ENCODE measurements at places on chromosomes 4 and X.

- DNase-seq = no peak
Measured at GRCh38 chr4:140255467-140255866, 101.5 kb upstream of the MAML3 start.

DNA sequence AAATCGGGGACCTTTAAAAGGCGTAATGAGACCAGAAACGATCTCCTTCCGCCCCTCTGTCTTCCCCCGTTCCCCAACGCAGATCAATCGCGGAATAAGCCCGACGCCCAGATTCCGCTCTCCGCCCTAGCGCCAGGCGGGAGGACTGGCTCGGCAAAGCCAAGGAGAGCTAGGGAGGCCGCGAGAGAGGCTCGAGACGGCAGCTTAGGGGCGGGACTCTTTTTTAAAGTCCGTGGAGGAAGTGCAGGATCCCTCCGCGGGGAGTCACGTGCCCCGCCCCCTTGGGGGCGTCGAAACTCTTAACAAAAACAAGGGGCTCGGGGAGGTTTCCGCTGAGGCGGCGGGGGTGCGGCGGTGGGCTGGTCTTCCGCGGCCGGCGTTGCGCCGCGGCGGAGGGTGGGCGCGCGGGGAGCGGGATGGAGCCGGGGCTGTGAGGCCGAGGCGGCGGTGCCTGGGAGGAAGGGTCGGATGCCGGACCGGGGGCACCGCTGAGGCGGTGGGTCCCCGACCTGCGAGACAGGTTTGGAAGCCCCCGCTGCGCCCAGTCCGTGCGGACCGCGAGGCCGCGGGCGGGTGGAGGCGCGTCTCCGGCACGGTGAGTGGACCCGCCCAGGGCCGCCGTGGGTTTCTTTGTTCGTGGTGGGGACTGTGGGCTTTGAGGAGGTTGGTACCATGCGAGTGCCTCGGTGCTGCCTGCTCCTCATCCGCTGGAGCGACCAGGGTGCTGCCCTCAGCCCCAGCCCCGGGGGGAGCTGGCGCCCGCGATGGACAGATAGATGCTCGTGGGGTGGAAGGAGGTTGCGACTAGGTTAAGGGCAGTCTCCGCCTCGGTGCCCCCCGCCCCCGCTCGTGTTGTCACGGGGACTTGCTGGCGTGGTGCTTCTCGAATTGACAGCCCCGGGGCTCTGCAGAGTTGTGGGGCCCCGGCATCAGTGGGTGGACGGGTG is at the start of gene CCNG2:
Gene CCNG2, plus strand, starts transcription at position 296 of the 947 bp plus-strand sequence. CDS start 1,326 bp downstream, outside the sequence.
- DNase-seq = peak; percentile 70

DNA sequence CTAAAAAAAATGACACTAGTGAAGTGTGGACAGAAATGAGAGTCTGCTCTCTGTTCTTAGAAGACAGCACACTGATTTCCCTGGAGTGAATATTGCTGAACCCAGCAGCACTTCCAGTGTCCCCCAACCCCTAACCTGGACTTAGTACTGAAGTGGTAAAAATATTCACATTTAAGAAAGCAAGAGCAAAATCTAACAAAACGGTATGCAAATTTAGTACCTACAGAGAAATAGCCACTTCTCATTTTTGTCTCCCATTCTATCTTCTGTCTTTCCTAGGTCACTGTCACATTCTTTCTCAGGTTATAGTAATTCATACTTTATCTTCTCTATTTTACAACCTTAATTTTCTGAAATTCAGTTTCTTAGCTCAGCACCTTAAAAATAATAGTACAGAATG is 274.7 kb downstream of the CFAP299 start:
- no peak for DNase-seq

DNA sequence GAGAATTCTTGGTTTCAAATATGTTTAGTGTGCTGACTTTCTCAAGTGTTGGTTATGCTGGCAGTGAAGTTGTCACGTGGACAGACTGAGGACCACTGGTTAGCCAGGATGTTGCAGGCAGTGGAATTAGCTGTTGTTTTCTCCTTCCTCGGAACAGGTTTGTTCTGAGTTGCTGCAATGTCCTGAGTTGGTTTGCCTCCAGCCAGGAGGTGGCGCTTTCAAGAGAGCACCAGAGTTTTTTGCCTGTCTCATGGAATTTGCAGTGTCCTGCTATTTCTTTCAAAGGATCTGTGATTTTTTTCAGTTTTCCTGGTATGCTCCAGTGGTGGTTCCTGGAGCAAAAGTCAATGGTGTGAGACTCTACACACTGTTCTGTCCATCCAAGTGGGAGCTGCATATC is 158.1 kb upstream of the CXorf66 start:
- DNase-seq = no peak

DNA sequence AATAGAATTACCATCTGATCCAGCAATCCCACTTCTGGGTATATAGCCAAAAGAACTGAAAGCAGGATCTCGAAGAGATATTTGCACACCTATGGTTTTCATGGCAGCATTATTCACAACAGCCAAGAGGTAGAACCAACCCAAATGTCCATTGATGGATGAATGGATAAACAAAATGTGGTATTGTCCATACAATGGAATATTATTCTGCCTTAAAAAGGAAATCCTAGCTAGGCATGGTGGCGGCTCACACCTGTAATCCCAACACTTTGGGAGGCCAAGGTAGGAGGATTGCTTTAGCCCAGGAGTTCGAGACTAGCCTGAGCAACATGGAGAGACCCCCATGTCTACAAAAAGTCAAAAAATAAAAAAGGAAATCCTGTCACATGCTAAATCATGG is 27.3 kb downstream of the SAT1 start:
- no peak for DNase-seq

DNA sequence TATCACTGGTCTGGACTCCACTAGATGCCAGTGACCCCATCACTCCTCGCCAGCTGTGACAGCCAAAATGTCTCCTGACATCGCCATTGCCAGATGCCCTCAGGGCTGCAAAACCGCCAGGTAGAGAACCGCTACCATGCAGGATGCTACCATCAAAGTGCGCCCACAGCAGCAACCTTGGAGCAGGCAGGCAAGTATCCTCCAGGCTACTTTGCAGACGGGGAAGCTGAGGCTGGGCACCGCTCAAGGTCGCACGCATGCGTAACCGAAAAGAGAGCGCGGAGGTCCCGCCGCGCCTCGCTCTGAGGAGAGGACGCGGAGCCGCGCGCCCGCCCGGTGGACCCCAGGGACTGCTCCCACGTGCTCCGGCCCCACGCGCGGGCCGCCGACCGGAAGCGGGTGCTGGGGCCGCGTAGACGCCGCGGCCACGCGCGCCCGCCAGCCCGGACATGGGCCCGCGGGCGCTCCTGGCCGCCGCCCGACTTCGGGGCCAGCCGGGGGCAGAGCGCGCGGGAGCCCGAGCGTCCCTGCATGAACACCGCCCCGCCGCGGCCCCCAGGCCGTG is at the start of gene STS:
Gene STS, plus strand, starts transcription at position 300 of the 565 bp plus-strand sequence. CDS start 105,488 bp downstream, outside the sequence.
- DNase-seq = no peak

- no peak for DNase-seq
Measured at GRCh38 chr4:58050439-58050838, 940.3 kb upstream of the IGFBP7 start.

GRCh38 chrX:130631011-130631410 is 229.2 kb downstream of the RBMX2 start:
- DNase-seq = no peak

- DNase-seq = no peak
Measured at GRCh38 chr4:187289371-187289770, 565.7 kb upstream of the FAT1 start.

- no peak for DNase-seq
Measured at GRCh38 chr4:119206178-119206577, 6.3 kb upstream of the USP53 start.

- DNase-seq = no peak
Measured at GRCh38 chr4:140707325-140707724, 48.9 kb downstream of the TBC1D9 start.

DNA sequence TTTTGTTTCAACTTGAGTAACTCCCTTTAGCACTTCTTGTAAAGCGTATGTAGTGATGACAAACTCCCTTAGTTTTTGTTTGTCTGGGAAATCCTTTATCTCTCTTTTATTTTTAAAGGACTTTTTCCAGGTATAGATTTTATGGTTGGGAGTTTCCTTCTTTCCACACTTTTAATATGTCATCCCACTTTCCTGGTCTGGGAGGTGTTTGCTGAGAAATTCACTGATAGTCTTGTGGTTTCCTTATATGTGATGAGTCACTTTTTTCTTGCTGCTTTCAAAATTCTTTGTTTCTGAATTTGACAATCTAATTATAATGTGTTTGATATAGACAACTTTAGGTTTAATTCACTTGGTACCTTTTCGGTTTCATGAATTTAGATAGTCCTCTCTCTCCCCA is 353.9 kb downstream of the GPAT3 start:
- DNase-seq = no peak

- DNase-seq = no peak
Measured at GRCh38 chr4:186205156-186205555, 13.8 kb downstream of the CYP4V2 start.

GRCh38 chr4:32334759-32335158 is 1614.6 kb downstream of the PCDH7 start:
- DNase-seq = no peak

- DNase-seq = no peak
Measured at GRCh38 chrX:13024986-13025385, 19.4 kb downstream of the FAM9C start.

DNA sequence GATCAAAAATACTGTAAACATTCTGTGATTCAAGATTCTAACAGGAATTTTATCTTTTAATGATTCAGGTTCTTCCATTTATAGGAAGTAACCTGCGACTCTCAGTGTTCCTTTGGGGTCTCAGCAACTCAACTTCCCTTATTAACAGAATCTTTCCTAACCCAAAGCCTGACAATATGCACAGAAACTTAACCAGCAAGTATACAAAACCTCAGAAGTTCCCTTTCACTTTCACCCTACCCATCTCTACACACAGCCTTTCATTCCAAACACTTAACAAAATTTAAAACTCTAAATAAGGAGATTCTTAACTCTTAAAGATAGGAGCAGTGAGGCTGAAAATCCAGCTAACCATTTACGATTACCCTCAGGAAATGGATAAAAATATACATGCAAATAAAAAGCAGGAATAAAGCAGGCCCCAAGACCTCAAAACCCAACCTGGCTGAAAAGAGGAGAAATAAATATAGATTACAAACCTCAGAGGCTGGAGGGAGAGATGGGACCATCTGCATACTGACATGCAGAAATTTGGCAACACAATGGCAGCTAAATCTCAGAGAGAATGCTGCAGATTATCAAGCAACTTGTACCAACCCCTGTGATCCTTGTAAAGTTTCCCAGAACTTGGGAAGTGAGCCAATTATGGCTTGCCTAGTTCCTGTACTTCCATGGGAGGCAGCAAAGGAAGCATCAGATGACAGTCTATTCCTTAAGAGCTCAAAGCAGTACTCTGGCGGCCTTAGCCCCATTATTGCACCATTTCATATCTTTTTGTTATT is 101.0 kb downstream of the ATP11C start:
- no peak for DNase-seq

DNA sequence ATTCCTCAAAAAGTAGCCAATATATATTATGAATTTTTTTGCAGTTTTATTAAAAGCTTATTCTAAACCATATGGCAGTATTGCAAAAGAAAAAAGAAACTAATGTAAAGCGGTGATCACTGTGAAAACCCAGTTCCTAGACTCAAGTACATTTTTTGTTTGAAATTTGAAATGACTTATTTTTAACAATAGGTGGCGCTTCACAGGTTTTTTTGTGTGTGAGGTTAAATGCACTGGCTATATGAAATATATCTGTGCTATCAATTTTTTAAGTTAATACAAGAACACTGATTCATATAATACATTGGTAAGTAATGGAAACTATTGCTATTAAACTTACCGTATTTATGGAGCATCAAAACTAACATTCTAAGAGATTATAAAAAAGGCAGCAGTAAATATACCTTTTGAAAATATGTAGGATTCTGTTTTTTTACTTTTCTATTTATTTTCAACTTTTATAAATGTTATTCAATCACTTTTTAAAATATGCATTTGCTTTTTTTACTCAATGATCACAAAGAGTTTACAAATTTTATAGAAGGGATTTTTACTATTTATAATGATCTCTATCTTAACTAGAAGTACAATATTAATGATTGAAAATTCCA is 5.6 kb upstream of the SPRY1 start:
- no peak for DNase-seq

GRCh38 chr4:15638418-15638817 is 16.7 kb downstream of the FBXL5 start:
- DNase-seq = no peak

DNA sequence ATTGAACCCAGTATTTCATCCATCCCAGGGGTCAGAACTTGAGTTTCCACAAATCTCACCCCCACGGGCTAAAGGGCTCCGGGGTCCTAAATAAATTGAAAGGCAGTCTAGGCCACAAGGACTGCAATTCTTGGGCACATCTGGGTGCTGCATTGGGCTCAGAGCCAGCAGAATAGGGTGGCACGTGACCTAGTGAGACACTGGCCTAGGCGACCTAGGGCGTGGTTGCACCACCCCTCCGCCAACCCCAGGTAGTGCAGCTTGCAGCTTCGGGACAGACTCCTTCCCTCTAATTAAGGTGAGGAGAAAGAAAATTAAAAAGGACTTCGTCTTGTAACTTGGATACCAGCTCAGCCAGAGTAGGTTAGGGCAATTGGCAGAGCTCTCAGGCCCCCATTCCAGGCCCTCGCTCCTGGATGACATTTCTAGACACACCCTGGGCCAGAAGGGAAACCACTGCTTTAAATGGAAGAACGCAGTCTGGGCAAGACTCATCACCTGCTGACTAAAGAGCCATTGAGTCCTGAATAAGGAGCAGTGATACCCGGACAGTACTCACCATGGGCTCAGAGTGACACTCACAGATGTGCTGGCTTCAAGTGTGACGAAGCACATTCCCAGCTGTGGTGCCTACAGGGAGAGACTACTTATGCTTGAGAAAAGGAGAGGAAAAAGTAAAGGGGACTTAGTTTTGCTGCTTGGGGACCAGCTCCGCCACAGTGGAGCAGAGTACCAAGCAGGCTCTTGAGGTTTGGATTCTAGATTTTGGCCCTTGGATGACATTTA is 735.4 kb downstream of the FSTL5 start:
- DNase-seq = no peak

GRCh38 chr4:8478801-8479744 is 38.5 kb downstream of the TRMT44 start:
- DNase-seq = no peak

- DNase-seq = peak; percentile 22
Measured at GRCh38 chrX:103918571-103919269, 43.7 kb upstream of the TMSB15B start.

- no peak for DNase-seq
Measured at GRCh38 chr4:10998846-10999245, 314.3 kb upstream of the CLNK start.

- no peak for DNase-seq
Measured at GRCh38 chr4:75016472-75016871, 83.6 kb downstream of the PARM1 start.

DNA sequence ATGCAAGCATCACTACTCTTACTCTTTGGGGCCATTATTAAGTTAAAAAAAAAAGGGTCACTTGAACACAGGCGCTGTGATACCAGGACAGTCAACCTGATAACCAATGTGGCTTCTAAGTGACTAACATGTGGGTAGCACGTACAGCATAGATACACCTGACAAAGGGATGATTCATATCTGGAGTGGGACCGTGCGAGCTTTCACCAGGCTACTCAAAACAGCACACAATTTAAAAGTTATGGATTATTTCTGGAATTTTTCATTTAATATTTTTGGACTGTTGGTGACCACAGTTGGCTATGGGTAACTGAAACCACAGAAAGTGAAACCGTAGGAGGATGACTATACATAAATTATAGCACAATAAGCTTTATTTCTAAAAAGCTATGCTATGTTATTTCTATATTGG is 113.8 kb upstream of the STIM2 start:
- DNase-seq = no peak

Data from stimulated activated CD4-positive, alpha-beta T cell treated with anti-CD3 and anti-CD28 coated beads, TNF-alpha, amount 100 ng/mL, for 4 hours (primary cell).